ENCODE measurements at places on chromosomes 6 and 20.

DNA sequence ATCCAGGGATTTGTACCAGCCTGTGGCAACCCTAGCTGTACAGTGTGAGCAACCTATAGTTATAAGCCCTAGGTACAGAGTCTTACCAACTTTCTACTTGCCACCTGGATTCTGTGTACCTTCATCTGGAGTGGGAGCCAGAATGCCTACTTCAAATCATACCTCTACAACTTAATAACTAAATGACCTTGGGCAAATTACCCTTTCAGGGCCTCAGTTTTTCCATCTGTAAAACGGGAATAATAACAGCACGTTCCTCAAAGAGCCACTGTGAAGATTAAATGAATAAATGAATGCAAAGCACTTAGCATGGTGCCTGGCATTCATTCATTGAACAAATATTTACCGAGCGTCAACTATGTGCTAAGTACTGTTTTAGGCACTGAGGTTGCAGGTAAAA lies 50.7 kb upstream of the FAM210B start:
- no peak for DNase-seq

DNA sequence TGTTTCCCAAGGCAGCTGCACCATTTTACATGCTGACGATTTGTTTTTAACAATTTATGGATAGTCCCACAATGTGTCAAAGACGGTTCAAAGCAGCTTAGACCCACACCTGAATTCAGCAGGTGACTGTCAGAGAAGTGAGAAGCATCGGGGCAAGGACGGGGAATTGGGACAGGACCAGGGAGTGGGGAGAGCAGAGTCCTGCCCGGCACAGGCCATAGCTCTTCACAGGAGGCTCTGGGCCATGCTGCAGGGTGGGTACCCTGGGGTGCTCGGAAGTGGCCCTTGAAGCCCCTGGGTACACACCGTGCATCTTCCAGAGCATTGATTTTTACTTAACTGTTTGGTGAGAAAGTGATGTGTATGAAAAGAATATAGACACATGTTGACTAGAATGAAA lies 33.2 kb upstream of the PHACTR3 start:
- DNase-seq, result no peak

GRCh38 chr20:1860446-1860845 lies 34.8 kb upstream of the SIRPA start:
- no peak for DNase-seq

- DNase-seq, result no peak
These were observed 30.6 kb downstream of the MOCS1 start for GRCh38 chr6:39903656-39904055.

- no peak for DNase-seq
These were observed 1.3 kb upstream of the E2F1 start for GRCh38 chr20:33687370-33687915.

DNA sequence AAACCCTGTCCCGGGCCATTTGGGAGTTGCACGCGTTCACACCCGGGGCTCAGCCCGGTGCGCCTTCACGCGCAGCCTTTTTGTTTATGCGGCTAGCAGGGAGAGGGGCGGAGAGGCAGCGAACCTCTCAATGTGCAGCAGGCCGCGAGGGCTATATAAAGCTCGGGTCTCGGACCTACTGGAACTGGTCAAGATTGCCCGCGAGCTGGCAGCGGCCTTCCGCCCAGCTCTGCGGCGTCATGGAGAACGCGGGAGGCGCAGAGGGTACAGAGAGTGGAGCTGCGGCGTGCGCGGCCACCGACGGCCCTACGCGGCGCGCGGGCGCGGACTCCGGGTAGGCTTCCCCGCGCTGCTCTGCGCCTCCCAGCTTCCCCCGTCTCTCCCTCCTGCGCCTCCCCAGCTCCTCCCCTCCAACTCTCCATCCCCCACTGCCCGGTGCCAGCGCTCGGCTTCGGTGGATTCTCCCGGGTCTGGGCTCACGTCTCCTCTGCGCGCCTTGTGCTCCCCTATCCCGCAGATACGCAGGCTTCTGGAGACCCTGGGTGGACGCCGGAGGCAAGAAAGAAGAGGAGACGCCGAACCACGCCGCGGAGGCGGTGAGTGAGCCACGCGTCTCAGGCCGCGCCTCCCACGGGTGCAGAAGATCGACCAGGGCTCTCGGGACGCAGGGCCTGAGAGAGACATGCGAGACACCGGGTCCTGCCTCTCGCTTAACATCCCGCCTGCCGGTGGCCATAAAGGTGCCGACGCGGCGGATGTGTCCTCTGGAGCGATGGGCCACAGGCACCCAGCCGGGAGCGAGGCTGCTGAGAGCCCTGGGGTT lies at the start of gene RIPPLY2:
Gene RIPPLY2, plus strand, starts transcription at position 183 of the 823 bp plus-strand sequence. Its CDS starts 57 bp downstream, at position 240.
- DNase-seq, result no peak

DNA sequence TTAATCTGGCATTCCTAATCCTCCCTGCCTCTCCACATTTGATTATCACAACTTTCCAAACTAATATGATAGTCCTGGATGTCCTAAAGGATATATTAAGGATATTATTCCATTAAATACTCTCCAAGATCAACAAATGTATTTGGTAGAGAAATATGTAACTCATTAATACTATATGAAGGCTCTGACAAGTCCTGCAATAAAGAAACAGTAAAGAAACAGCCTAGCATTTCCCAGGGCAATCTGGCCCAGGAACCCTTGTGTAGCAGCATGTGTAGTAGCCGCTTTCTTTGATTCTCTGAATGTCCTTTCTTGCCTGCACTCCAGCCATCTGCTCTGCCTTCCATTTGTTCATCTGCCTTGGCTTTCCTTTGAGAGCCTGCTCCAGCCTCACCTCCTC lies 23.7 kb downstream of the TRAM2 start:
- no peak for DNase-seq

Measured in activated CD4-positive, alpha-beta memory T cell treated with anti-CD3 and anti-CD28 coated beads, Interleukin-2, amount 10 ng/mL, durations not matched to agents 7 days and 5 days (primary cell).